ENCODE measurements at places on chromosomes 16 and 17. TPM values are rescaled to one million over a fixed set of nuclear protein-coding genes. Genes with fewer than 3 reads are reported as not detected.

Gene ABCA5
- total RNA-seq: 15.4 TPM

Gene NPW
- total RNA-seq: 0.47 TPM

Gene ADORA2B
- total RNA-seq: 12.9 TPM

Gene FAM20A
- total RNA-seq: 11.2 TPM

Gene KRT25
- not detected for total RNA-seq

Gene PPY
- total RNA-seq: not detected

Gene DOC2B
- under 0.01 TPM for total RNA-seq

Gene PITPNM3
- 0.26 TPM for total RNA-seq

Gene TMC8
- not detected for total RNA-seq

Gene PDIA2
- total RNA-seq: under 0.01 TPM

Gene SKAP1
- total RNA-seq: not detected

Gene CHST5
- total RNA-seq: not detected

Gene CES5A
- not detected for total RNA-seq

Gene SLC12A3
- total RNA-seq: not detected
